Activated naive CD8-positive, alpha-beta T cell treated with anti-CD3 and anti-CD28 coated beads, Interleukin-2, amount 10 ng/mL, durations not matched to agents 7 days and 5 days (primary cell): ENCODE measurements at places on chromosomes 11 and 22. TPM values are rescaled to one million over a fixed set of nuclear protein-coding genes. Genes with fewer than 3 reads are reported as not detected.

Gene RBM4B
- total RNA-seq = 21.1 TPM

Gene GAL3ST1
- total RNA-seq = 0.44 TPM

Gene CDC42EP1
- total RNA-seq = 0.31 TPM

Gene BAD
- 35.8 TPM for total RNA-seq

Gene SCGB1A1
- total RNA-seq = not detected

Gene ZNF214
- not detected for total RNA-seq

Gene POLD4
- 73.2 TPM for total RNA-seq

Gene OR4D5
- total RNA-seq = not detected

Gene UQCR10
- total RNA-seq = 83.6 TPM

DNA sequence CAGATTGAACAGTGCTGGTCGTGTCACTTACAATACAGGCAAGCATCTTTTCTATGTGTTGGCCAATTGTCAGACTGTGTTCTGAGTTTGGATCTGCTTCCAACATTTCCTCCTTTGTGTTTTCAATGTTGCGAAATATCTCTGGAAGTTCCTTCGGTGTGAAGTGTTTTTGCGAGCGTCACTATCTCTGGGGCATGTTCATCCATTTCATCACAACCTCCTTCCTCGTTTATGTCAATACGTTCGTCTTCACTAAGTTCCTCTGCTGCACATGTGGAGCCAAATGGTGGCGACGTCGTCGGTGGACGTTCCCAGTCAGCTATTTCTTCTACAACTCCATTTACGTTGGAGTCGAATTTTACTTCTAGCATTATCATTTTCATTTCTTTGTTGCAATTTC, 100.2 kb upstream of the LMO1 start:
- peaks cover 2% of the 10 kb centered on the region for H3K27me3 ChIP-seq
- H3K27ac ChIP-seq = no peak overlapping the region
- no peak overlapping the region for H3K4me3 ChIP-seq
- no peaks in the 10 kb centered on the region for H3K36me3 ChIP-seq
- no peak for DNase-seq
- H3K4me1 ChIP-seq = no peaks in the 10 kb centered on the region

GRCh38 chr22:36435516-36436415, 45.7 kb downstream of the TXN2 start:
- peaks cover 29% of the 10 kb centered on the region for H3K4me1 ChIP-seq
- no peaks in the 10 kb centered on the region for H3K27me3 ChIP-seq
- H3K36me3 ChIP-seq = no peaks in the 10 kb centered on the region
- peak overlapping the region; percentile 90 for H3K27ac ChIP-seq

DNA sequence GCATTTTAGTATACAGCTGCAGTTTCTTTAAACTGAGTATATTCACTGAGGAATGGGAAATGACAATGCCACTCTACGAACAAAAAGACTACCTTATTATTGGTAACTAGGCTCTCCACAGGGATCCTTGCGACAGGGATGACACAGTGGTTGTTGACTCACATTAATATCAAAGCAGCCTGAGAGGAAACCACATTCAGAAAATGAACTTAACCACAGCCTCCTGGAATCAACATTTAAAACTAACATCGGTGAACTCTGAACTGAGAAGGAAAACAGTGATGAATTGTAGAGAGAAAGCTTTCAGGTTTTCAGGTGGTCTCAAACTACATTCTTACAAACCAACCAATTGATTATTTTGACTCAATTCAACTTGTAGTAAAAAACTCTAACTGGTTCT, 90.3 kb upstream of the MTMR2 start:
- H3K27ac ChIP-seq = peak overlapping the region; percentile 86
- DNase-seq = no peak
- no peaks in the 10 kb centered on the region for H3K27me3 ChIP-seq
- peaks cover 2% of the 10 kb centered on the region for H3K36me3 ChIP-seq

GRCh38 chr11:44977493-44977984, 26.9 kb upstream of the TP53I11 start:
- H3K27me3 ChIP-seq = peaks cover 3% of the 10 kb centered on the region
- H3K4me3 ChIP-seq = no peak overlapping the region
- peaks cover 15% of the 10 kb centered on the region for H3K4me1 ChIP-seq
- H3K36me3 ChIP-seq = no peaks in the 10 kb centered on the region

DNA sequence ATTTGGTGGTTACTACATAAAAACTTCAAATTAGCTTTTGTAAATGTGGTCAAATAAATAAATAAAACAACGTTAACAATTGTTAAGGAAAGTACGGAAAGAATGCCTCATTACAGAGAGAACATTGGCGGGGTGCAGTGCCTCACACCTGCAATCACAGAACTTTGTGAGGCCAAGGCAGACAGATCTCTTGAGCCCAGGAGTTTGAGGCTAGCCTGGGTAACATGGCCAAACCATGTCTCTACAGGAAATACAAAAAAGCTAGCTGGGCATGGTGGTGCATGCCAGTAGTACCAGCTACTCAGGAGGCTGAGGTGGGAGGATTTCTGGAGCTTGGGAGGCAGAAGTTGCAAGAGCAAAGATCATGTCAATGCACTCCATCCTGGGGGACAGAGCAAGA, 59.4 kb upstream of the VPREB1 start:
- no peaks in the 10 kb centered on the region for H3K36me3 ChIP-seq
- no peaks in the 10 kb centered on the region for H3K4me1 ChIP-seq
- peaks cover 41% of the 10 kb centered on the region for H3K27me3 ChIP-seq
- no peak overlapping the region for H3K27ac ChIP-seq

DNA sequence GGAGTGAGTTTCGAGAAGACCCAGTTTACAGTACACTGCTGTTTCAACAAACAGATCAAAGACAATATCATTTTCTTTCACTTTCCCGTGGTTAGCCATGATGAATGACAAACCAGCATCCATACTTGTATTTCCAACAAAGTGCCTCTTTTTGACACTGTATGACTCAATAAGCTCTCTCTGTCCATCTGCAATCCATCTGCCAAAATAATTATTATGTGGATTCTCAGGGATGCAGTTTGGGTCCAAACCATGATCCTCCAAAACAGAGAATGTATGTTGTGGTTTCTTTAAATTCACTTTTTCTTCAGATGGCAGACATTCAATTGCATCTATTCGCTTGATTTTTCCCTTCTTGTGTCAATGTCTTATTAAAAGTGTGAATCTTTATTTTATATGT, 37.8 kb upstream of the RASD2 start:
- H3K27me3 ChIP-seq = peaks cover 16% of the 10 kb centered on the region
- no peak for DNase-seq
- no peak overlapping the region for H3K27ac ChIP-seq
- no peaks in the 10 kb centered on the region for H3K36me3 ChIP-seq
- H3K4me1 ChIP-seq = no peaks in the 10 kb centered on the region

GRCh38 chr22:19092725-19093124, 29.5 kb downstream of the DGCR2 start:
- H3K36me3 ChIP-seq = peaks cover 16% of the 10 kb centered on the region
- H3K27ac ChIP-seq = peak overlapping the region; percentile 15
- H3K4me1 ChIP-seq = peaks cover 3% of the 10 kb centered on the region
- DNase-seq = no peak
- no peaks in the 10 kb centered on the region for H3K27me3 ChIP-seq
- H3K4me3 ChIP-seq = no peak overlapping the region

DNA sequence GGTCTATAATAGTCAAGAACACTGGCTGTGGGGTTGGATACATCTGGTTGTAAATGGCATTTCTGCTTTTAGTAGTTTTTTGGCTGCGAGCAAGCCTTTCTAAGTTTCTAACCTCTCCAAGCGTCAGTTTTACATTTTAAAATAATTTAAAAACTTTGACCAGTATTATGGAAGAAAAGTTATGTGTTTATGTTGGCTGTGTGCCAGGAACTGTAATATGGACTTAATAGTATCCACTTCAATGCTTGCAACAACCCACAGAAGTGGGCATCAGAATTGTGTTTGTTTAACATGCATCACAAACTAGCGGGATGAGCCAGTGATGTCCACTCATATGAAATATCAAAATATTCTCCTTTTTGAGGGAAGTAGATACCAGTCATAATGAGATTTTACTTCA, 844.2 kb downstream of the JRKL start:
- DNase-seq = no peak
- H3K4me1 ChIP-seq = no peaks in the 10 kb centered on the region
- H3K4me3 ChIP-seq = no peak overlapping the region
- no peak overlapping the region for H3K27ac ChIP-seq
- H3K36me3 ChIP-seq = no peaks in the 10 kb centered on the region

GRCh38 chr11:23789200-23789853, 707.5 kb upstream of the LUZP2 start:
- no peaks in the 10 kb centered on the region for H3K27me3 ChIP-seq
- no peak for DNase-seq
- no peaks in the 10 kb centered on the region for H3K36me3 ChIP-seq
- H3K4me3 ChIP-seq = no peak overlapping the region

DNA sequence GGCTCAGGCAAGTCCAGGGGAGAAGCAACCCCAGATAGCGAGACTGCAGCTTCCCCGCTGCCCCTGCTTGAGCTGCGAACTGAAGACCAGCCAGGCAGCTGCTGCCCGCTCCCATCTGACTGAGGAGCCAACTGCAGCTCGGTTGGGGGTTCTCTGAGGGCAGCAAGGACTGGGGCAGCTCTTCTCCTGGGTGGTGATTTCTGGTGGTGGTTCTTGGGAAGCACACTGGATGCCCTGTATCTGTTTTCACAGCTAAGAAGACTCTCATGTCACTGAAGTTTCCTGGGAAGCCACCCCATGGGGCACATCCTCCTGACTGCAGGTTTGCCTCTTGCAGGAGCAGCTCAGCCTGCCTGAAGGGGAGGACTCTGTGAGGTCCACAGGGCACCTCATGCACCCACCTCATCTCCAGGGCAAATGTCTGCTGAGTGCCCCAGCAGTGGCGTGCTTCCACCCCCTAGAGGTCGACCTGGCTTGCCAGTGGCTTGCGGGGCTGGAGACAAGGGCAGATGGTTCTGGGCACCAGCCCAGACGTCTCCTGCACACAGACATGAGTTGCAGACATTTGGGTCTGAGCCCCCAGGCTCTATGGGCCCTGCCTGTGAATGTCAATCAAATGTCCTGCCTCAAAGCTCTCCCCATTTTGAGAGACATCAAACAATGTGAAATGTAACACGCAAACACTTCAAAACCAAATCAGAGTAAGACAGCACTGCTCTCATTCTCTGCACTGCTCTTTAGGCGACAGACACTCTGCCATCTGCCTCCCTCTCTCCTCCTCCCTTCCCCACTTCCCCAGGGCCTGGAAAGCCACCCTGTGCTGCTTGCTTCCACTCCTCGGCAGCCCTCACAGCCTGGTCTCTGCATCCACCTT, 800.9 kb downstream of the BRD1 start:
- no peak for DNase-seq
- H3K4me3 ChIP-seq = no peak overlapping the region
- no peaks in the 10 kb centered on the region for H3K36me3 ChIP-seq
- H3K27ac ChIP-seq = no peak overlapping the region
- no peaks in the 10 kb centered on the region for H3K27me3 ChIP-seq

- no peaks in the 10 kb centered on the region for H3K36me3 ChIP-seq
- no peak overlapping the region for H3K4me3 ChIP-seq
- H3K27ac ChIP-seq = no peak overlapping the region
- H3K4me1 ChIP-seq = no peaks in the 10 kb centered on the region
These were observed 507.4 kb upstream of the FAT3 start for GRCh38 chr11:91717169-91717568.

DNA sequence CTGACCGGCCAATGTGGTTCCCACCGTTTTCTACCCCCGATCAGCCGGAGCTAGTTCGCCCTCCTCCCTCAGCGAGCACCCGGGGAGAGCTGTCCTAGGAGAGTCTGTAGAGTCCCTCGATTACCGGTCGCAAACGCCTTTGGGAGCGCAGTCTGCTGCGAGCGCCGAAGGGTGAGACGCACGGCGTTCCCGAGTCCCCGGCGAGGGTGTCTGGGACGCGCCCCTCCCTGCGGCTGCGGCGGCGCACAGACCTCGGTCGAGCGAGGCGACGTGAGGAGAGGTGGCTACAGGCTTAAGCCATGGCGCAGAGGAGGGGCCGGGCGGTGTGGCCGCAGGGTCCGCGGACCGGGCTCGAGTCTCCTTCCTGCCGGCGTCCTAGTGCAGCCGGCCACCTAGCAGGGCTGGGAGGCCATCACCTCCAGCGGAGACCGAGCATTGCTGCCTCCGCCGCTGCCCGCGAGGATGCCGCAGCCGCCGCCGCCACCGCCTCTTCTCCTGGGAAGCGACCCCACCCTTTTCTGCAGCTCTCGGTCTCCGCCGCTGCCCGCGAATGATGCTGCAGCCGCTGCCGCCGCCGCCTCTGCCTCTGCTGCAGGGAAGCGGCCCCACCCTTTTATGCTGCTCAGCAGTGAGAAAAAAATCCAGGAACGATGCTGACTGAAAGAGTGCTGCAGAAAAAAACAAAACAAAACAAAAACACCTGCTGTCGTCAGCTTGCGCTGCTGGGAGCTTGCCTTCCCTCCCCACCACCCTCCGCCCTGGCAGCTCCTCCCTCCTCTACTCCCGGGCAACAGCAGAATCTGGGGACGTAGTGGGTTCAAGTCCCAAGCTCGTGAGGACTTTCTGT, at the start of gene MAP6:
Gene MAP6 (minus strand): TSS at position 588 of the 847 bp plus-strand sequence. CDS start 669 bp downstream, outside the sequence.
- peaks cover 61% of the 10 kb centered on the region for H3K27me3 ChIP-seq
- H3K27ac ChIP-seq = no peak within 1 kb of the TSS

DNA sequence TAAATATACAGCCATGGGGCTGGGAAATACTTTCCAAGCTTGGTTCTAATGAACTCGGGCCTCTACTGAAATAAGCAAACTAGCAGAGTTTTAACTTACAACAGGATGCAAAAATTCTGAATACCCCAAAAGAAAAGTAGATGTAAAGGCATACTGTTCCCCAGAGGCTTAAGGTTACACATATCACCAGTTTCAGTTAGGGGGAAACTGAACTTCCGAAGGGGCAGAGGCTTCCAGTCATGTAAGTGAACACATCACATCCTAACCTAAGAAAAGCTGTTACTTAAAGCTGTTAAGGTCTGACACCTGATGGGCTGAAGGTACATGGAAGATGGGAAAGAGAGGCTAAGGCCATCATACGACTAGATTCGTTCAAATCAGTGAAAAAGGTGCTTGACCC, 2.3 kb downstream of the GAB2 start:
- H3K36me3 ChIP-seq = peaks cover 2% of the 10 kb centered on the region
- peaks cover 31% of the 10 kb centered on the region for H3K4me1 ChIP-seq
- H3K4me3 ChIP-seq = no peak overlapping the region

- H3K27ac ChIP-seq = no peak overlapping the region
- H3K4me1 ChIP-seq = peaks cover 18% of the 10 kb centered on the region
- no peak for DNase-seq
- H3K36me3 ChIP-seq = peaks cover 23% of the 10 kb centered on the region
These were observed 14.4 kb upstream of the UCP3 start for GRCh38 chr11:74023276-74023675.

DNA sequence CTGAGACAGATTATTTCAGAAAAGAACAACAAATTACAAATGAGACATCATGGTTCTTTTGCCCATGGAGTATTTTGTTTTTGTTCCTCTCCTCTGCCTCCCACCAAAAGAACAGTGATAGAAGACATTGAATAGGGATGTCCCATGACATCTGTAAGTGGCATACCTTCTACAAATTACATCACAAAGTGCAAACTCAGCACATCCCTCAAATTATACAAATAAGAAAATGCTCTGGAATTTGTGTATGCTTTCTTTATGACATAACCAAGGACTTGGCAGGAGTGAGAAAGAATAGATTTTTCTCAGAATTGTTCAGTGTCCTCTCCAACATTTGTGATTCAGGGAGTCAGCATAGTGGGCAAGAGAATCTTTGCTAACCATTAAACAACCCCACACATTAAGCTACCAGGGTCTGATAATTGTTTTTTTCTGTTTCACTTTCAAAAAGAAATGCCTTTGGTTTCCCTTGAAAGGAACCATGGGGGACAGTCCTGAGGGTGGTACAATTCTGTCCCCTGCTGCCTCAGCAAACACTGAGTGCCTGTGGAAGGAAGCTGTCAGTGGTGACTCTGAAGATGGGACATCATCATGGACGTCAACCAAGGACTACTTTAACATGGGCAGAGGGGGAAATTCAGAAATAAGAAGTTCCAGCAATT, 430.3 kb downstream of the AASDHPPT start:
- no peaks in the 10 kb centered on the region for H3K36me3 ChIP-seq
- no peaks in the 10 kb centered on the region for H3K27me3 ChIP-seq
- no peak overlapping the region for H3K27ac ChIP-seq
